ENCODE measurements at places on chromosomes 1 and 21.
A peak's percentile ranks its signal among the peaks of the same experiment; 100 is the strongest.

GRCh38 chr1:228163776-228164519 is 1.7 kb upstream of the IBA57 start:
- no peak for DNase-seq

GRCh38 chr1:13960375-13960987 is 260.5 kb downstream of the PRDM2 start:
- DNase-seq: peak; percentile 26

DNA sequence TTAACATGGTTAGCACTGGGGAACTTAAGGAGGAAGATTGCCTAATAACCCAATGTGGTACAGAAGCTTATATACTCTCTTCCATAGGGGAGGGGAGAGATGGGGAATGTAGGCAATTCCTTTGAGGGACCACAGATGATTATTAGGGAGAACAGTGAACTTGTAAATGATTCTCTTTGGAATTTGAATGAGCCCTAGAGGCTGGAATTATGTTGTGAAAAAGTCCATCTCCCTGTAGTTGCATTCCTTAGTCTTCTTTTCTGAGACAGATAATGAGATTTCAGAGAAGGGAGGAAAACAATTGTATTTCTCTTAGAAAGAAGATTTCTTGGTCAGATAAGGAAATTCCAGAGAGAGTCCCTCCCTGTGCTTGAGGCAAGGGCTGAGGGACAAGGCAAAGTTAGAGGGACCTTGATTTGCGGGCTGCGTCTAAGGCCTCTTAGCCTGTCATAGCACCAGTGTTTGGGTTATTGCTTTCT is 89.0 kb upstream of the HMCN1 start:
- no peak for DNase-seq

GRCh38 chr1:64000021-64000420 is 203.4 kb upstream of the UBE2U start:
- no peak for DNase-seq

DNA sequence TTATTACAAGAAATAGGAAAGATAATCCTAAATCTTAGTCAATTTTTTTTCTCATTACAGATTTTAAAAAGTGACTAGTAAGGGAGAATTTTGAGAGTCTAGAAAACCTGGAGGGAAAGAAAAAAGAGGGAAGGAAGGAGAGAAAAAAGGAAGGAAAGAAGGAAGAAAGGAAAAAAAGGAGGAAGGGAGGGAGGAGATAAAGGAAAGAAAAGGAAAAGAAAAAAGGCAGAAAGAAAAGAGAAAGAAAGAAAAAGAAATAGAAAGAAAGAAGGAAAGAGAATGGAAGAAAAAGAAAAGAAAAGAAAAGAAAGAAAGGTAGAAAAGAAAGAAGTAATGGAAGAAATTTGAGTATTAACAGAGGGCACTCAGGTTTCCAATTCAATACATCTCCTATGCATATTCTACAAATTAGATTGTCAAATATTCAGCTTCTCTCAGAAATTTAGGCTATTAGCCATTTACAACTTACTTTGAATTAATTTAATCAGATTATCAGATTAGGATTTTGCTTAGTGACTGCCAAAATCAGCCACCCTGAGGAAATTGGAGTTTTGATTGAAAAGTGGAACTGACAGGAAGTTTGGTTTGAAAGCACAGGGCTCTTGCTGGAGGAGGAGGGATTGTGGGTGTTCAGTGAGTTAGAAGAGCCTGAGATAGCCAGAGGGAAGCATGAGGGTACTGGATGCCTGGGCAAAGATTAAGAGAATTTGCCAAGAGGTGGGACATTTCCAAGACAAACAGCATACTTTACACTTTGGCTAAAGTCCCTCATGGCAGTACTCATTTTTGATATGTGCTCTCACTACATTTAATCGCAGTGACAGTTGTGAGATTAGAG is 677.8 kb downstream of the USP25 start:
- DNase-seq: no peak

- DNase-seq: no peak
These were observed 19.0 kb downstream of the BTG2 start for GRCh38 chr1:203324105-203325025.

DNA sequence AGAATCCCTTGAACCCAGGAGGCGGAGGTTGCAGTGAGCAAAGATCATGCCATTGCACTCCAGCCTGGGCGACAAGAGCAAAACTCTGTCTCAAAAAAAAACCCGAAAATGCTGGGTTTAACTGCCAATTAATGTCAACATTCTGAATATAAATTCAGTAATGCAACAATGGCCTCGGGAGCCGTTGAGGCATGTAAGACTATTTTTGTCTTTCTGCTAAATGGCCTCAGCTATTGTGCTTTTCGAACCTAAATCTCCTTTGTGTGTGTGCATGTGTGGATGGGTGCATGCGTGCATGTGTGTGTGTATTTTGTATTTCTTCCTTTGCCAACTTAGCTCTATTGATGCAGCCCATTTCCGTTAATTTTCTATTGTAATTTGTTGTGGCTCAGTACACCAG is 31.6 kb downstream of the CLIC4 start:
- no peak for DNase-seq

- DNase-seq: no peak
These were observed 98.2 kb downstream of the RGL1 start for GRCh38 chr1:183903101-183903500.

DNA sequence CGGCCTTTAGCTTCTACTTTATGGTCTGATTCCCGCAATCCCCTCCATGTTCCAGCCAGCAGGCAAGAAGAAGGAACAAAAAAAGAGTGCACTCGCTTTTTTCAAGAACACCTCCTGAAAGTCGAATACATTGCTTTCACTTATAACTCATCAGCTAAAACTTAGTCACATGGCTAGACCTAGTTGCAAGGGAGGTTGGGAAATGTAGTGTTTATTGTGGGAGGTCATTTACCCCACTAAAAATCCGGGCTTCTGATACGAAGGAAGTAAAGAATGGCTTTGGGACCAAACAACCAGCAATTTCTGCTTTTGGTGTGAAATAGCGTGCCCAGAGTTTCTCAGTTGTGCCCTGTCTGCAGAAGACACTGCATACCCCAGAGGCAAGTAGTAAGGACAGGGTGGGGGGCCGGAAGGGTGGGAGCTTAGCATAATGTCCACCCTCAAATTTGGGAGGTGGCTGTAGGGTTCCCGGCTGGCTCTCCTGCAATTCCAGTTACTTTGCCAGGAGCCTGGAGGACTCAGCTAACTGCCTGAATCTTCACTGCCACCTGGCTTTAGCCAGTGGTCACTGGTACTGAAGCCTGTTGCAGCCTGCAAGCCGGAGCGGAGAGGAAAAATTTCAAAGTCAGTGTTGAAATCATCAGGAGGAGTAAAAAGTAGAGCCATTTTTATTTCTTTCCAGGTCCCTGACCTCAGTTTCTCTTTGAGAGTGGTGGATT is 57.7 kb upstream of the F3 start:
- DNase-seq: no peak

DNA sequence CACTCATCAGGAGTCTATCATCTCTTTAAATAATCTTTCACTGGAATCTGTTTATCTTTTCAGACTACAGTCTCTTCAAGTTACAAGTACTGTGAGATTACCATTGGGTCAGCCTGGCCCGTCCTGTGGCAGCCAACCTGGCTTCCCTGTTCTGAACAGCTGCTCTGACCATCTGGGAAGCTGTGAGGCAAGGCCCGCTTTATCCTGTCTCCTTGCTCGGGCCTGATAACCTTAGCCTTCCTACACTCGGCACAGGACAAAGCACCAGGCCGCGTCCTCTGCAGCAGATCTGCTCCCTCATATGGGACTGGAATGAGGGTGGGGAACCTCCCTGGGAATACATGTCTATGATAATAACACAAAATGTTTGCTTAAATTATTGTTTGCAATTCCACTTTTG is 113.3 kb downstream of the PTPN14 start:
- DNase-seq: no peak

Data from stimulated activated CD8-positive, alpha-beta memory T cell treated with anti-CD3 and anti-CD28 coated beads, Interleukin-12 subunit alpha, Interleukin-12 subunit beta, amount 100 ng/mL, for 4 hours (primary cell).